ENCODE measurements at places on chromosomes 6 and 20. TPM values are rescaled to one million over a fixed set of nuclear protein-coding genes. Genes with fewer than 3 reads are reported as not detected.

- H3K36me3 ChIP-seq, result no peaks in the 10 kb centered on the region
- no peaks in the 10 kb centered on the region for H3K4me1 ChIP-seq
Measured at GRCh38 chr6:123928529-123928928, 124.9 kb downstream of the NKAIN2 start.

DNA sequence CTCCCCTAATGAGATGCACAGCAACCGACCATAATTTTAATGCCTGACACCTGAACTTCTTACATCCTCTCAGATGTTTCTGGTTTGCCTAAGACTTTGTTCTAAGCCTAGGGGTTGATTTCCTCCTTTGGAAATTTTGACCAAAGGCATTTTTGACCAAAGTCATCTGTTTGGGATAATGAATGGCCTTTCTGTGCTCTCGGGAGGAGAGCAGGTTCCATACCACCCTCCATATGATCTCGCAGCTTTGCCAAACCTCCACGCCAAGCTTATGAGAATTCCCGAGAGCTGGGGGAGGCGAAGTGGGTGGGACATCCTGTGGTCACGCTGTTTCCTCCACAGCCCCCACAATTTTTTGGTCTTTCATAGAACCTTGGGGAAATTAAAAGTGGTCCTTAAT lies 91.7 kb downstream of the SCML4 start:
- H3K27ac ChIP-seq, result no peak overlapping the region
- H3K36me3 ChIP-seq, result no peaks in the 10 kb centered on the region
- peaks cover 68% of the 10 kb centered on the region for H3K27me3 ChIP-seq
- no peaks in the 10 kb centered on the region for H3K4me1 ChIP-seq
- no peak overlapping the region for H3K4me3 ChIP-seq

DNA sequence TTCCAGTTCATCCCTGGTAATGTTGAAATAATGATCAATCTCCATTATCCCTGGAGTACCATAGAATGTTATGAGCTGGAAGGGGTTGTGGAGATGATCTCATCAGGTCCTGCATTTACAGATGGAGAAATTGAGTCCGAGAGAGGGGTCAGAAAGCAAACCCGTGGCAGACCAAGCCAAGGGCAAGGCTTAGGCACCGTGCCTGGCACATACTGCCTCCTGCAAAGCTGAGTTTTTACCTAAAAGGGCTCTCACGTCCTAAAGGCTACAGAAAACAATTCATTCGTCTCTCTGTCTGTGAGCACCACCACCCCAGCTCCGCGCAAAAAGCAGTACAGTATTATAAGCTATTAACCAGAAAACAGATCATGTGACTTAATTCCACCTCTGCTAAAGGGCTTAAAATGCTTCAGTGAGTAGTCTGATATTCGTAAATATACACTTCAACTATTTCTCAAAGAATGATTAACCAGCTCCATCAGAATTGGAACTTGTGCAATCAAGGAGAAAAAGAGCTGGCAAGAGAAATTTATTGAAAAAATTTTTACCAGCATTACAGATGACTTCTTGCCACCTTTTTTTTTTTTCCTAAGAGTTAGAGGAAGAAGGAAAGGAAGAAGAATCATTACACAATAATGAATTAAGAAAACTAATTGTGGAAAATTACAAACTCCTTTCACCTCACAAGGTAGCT lies 3.4 kb upstream of the PARD6B start:
- peaks cover 53% of the 10 kb centered on the region for H3K4me1 ChIP-seq
- no peak for DNase-seq
- no peaks in the 10 kb centered on the region for H3K36me3 ChIP-seq
- H3K27me3 ChIP-seq, result no peaks in the 10 kb centered on the region

- peaks cover 23% of the 10 kb centered on the region for H3K27me3 ChIP-seq
- no peaks in the 10 kb centered on the region for H3K36me3 ChIP-seq
- no peak overlapping the region for H3K27ac ChIP-seq
- no peak for DNase-seq
- H3K4me1 ChIP-seq, result peaks cover 8% of the 10 kb centered on the region
- no peak overlapping the region for H3K4me3 ChIP-seq
Measured at GRCh38 chr6:159089443-159089842, 44.7 kb upstream of the TAGAP start.

- no peak overlapping the region for H3K4me3 ChIP-seq
- H3K4me1 ChIP-seq, result no peaks in the 10 kb centered on the region
- H3K27ac ChIP-seq, result no peak overlapping the region
Measured at GRCh38 chr6:35907750-35908149, 13.1 kb downstream of the SRPK1 start.

The TREM2 gene
- not detected for total RNA-seq

GRCh38 chr6:15881150-15881549 lies 218.3 kb upstream of the DTNBP1 start:
- H3K4me1 ChIP-seq, result no peaks in the 10 kb centered on the region
- no peak overlapping the region for H3K4me3 ChIP-seq
- no peaks in the 10 kb centered on the region for H3K27me3 ChIP-seq
- H3K36me3 ChIP-seq, result no peaks in the 10 kb centered on the region
- H3K27ac ChIP-seq, result no peak overlapping the region
- DNase-seq, result no peak

- H3K27me3 ChIP-seq, result no peaks in the 10 kb centered on the region
- no peak overlapping the region for H3K27ac ChIP-seq
- no peaks in the 10 kb centered on the region for H3K4me1 ChIP-seq
Measured at GRCh38 chr6:158377860-158378259, 65.6 kb downstream of the TULP4 start.

- H3K27ac ChIP-seq, result no peak overlapping the region
- H3K27me3 ChIP-seq, result no peaks in the 10 kb centered on the region
- no peaks in the 10 kb centered on the region for H3K4me1 ChIP-seq
- H3K36me3 ChIP-seq, result no peaks in the 10 kb centered on the region
Measured at GRCh38 chr20:45685896-45686295, 15.9 kb upstream of the WFDC11 start.

The RBPJL gene
- not detected for total RNA-seq

The OPN5 gene
- not detected for total RNA-seq

GRCh38 chr6:160029525-160029924 lies 60.6 kb downstream of the IGF2R start:
- no peak overlapping the region for H3K27ac ChIP-seq
- H3K4me1 ChIP-seq, result no peaks in the 10 kb centered on the region
- H3K36me3 ChIP-seq, result peaks cover 97% of the 10 kb centered on the region
- DNase-seq, result no peak

DNA sequence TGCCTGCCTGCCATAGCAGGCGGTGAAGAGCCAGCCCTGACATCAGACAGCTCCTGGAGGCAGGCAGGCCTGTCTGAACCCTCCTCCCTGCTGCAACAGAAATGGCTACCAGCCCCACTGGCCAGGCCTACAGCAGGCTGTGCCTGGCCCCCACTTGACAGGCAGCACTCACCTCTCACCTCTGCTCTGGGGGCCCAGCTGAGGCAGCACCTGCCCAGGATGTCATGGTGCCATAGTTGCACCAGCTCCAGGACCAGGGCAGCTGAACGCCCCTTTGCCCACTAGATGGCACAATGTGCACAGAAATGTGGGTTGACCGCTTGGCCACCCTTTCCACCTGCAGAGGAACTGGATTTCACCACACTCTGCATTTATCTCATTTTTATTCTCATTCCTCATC lies 30.6 kb downstream of the MRPL14 start:
- peaks cover 4% of the 10 kb centered on the region for H3K4me1 ChIP-seq
- no peaks in the 10 kb centered on the region for H3K27me3 ChIP-seq
- H3K36me3 ChIP-seq, result peaks cover 58% of the 10 kb centered on the region
- DNase-seq, result peak; percentile 70
- H3K27ac ChIP-seq, result no peak overlapping the region
